ENCODE measurements at places on chromosomes 3 and 15.

DNA sequence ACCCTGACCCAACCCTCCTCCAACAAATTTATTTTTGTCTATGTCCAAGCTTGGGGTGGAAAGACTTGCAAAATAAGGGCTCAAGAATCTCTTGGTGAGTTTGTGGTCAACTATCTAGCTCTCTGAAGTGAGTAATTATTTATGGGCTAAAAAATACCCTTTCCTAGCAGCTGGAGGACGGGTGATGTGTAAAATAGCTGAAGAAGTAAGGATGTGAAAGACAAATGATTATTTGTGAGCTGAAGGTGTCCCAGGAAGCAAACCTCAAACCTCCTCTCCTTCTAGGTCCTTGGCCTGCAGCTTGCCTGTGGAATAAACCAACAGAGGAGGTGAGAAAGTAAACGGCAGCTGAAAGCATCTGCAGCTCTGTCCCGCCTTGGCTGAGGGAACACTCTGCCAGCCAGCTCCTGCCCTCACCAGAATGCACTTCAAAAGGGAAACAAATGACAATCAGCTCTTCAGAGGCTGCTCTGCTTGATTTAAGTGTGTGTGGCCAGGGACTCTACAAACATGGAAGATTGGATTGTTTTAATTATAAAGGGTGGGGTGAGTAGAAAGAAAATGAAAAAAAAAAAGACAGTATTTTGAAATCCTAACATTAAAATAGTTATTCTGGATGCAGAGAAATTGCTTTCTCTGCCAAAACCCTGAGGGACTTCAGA lies 60.3 kb downstream of the TM4SF4 start:
- no peak for DNase-seq

DNA sequence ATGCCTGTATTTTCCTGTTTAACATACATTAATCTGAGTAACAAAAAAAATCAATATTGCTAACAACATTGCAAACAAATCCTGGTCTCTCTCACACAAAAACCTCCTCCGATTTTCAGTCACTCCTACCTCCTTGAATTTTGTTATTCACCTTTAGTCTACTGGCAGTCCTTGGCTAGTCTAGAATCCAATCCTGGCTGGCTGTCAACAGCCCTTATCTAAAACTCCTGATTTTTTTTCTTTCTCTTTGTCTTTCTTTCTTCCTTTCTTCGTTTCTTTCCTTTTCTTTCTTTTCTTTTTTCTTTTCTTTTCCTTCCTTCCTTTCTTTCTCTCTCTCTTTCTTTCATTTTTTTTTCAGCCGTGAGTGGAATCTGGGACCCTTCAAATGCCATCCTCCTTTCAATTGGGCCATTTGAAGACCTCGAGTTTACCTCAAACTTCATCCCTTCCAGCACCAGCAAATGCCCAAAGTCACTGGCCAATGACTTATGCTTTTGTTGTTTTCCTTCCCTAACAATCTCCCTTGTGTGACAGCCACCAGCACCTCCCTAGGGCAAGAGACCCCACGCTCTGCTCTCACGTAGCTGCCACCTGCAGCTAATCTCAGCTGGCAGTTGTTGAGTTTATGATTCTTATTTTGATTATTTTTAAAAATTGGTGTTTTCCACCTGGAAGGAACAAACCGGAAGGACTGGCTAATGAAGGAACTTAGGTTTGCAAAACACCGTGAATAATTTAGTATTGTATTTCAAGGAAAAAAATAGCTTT lies 6.8 kb upstream of the ONECUT1 start:
- DNase-seq: no peak

DNA sequence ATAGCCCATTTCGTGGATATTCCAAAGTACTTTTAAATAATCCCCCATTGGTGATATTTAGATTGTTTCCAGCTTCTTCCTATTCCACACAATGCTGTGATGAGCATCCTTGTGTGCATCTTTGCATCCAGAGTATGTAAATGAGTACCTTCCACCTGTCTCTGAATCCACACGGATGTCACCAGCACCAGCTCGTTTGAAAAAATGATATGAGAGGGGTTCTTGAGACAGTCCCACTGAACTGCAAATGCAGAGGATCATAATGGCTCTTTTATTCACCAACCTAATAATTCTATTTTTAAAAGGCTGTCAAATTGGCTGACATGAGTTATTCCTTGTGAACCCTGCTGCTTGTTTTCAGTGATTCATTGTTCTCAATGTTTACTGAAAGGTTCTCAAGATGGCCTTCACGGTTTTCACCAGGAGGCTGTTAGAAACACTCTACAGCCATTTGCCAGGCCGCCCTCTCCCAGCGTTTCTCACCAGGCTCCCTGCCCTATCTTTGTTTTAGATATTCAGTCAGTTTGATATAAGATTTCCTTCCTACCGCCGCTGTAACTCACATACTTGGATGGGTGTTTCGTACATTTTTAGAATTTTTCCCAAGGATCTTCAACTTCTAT lies 96.7 kb upstream of the PTPRG start:
- DNase-seq: no peak

DNA sequence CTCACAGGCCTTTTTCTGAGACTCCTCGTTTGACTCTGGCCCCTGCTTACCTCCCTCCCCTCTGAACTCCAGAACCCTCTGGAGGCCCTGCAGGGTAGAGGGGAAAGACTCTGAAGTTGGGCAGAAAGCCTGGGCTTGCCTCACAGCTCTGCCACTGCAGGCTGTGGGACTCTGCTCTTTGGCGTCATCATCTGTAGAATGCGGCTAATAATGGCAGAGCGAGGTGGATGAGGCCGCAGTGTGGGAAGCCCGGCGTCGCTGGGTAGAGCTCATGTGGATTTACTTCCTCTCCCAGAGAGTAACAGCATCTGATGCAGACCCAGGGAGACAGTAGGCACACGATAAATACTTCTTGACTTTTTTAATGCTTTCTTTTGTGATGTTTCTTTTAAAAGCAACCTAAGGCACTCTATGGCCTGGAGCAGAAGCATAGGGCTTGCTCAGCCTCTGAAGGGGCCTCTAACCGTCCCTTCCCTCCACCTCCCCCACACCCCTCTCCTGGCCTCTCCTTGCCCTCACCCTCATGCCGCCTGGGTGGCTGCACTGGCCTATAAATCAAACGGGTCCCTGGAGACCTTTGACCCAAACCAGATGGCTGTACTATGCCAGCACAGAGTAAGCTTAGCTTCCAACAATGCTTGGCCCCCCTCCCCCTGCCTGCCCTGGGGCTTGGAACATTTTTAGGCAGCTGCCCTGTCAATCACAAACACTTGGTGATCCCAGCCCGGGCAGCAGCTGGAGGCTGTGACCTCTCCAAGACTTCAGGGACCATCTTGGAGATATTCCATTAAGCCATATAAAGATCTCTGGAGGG lies 32.9 kb downstream of the SPSB4 start:
- no peak for DNase-seq

GRCh38 chr3:28934126-28934813 lies 346.6 kb upstream of the RBMS3 start:
- DNase-seq: no peak

- no peak for DNase-seq
Observed at GRCh38 chr15:67130166-67130565, 64.8 kb downstream of the SMAD3 start.

DNA sequence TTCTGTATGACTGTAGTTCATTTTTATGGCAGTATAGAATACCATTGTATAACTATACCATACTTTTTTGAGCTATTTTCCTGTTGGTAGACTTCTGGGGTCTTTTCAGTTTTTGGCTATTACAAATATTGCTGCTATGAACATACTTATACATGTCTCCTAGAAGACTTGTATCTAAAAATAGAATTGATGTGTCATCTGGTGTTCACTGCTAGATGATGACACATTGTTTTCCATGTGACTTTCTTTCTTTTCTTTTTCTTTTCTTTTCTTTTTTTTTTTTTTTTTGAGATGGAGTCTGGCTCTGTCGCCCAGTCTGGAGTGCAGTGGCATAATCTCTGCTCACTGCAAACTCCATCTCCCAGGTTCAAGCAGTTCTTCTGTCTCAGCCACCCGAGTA lies 69.8 kb downstream of the SH3GL3 start:
- no peak for DNase-seq

- DNase-seq: no peak
Observed at GRCh38 chr3:13567684-13568514, 19.0 kb downstream of the FBLN2 start.

DNA sequence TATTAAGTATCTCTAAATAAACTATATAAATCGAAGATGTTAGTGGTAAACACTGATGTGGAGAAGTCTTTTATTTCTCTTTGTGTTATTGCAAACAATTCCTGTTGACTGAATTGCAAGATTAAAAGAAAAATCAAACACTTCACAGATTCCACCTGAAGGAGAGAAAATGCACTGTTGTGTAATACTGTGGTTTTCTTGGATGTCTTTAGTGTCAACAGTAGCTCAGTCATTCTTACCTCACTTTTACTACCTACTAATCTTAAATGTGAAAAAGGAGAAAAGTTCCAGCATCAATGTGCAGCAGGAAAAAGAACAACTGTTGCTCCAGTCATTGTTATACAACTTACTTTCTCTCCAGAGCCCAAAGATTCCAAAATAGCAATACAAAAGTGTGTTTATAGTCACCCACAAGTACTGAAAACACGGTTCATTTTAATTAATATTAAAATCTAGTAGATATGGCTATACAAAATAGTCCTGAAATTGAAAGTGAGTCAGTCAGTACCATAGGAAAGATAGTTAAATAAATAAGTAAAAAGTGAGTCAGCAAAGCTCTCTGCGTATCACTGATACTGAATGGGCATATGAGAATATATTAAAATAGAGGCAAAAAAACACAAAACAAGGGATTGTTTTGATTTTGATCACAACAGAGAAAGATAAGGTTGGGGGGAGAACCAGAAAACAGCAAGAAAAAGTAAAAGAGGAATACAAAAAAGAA lies 90.5 kb upstream of the CSPG5 start:
- DNase-seq: peak; percentile 17

DNA sequence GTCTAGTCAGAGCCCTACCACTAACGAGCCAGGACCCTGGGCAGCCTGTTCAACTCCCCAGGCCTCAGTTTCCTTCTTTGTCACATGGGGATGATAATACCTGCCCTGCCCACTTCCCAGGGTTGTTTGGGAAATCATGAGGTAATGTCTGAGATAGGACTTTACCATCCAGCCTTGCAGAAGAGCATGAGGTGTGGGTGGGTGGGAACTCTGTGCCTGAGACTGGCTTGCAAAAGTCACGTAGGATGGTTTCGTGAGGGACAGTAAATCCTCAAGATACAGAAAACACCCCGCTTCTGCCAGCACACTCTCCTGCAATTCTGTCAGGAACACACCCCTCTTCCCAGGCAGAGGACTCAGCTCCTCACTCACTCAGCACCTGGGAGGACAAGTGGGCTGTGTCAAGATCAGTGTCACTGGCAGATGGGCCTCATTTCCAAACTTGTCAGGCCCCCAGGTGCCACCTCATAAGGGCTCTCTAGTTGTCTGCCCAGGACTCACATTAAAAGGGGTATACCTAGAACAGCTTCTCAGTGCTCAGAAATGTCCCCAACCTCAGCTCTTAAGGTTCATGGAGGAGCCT lies 58.4 kb downstream of the DAPK2 start:
- DNase-seq: no peak

DNA sequence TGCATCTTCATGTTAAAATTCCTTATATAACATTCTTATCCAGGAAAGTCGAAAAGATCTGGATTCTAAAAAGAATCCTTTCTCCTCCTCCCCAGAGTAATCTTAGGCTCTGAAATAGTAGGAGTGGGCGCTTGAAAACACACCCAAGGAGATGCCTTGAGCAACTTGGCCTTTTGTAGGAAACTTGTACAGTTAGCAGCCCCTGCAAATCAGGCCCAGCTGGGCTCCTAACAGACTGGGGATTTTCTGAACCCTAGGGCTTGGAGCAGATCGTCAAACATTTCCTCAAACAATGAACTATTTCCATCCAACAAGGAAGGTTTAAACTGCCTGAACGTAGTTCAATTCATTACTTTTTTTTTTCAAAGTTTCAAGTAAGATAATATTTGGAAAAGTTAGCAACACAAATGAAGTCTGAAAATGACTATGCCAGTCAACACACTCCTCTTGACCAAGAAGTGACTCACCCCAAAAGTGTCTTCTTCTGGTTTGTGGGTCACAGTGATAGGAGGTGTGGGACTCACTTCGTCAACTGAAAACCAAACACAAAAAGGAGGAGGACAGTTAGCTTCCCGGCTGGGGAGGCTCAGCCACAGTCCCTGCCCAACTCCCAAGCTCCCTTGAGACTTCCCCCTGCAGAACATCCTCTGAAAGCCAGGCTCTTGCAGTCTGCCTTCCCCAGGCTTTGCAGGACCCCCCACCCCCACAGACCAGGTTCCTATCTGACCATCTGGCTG lies 129.7 kb downstream of the NTRK3 start:
- DNase-seq: no peak

DNA sequence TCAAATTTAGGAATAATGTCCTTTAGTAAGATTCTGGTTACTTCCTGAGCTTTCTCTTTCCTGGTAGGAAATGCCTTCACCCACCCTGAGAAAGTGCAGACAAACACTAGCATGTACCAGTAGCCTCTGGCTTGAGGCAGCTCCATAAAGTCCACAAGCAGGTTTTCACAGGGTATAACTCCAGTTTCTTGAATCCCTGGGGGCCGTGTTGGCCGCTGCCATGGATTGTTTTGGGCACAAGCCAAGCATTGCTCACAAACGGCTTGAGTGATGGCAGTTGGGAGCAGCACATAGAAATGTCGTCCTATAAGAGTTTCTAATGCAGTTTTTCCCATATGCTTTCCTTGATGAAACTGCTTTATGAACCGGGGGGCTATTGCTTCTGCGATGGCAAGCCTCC lies 164.1 kb downstream of the STXBP5L start:
- no peak for DNase-seq

DNA sequence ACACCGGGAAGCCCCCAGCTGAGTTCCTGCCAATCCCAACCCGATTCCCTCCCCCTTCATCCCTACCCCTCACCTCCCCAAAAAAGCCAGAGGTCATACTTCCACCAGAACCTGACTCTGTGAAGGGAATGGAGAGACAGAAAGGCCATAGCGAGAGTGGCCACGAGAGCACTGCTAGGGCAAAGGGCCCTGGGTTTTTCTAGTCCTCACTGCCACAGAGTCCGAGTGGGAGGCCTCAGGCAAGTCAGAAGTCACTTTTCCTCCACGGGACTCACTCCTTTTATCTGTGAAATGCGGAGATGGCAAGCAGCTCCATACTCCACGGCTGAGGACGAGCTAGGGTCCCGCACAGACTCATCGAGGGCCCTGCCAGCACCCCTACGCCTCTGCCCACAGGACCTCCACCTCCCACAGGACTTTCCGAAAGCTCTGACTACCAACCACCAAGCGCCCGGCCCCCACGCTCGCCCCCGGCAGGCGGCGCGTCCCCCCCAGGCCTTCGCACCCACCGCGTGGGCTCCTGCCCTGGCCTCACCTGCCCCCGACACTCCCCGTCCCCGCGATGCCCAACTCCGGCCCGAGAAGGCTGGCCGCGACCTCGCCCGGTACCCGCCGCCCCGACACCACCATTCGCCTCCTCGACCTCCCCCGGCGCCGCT lies 792 bp downstream of the ATP13A3 start:
- DNase-seq: peak; percentile 69

DNA sequence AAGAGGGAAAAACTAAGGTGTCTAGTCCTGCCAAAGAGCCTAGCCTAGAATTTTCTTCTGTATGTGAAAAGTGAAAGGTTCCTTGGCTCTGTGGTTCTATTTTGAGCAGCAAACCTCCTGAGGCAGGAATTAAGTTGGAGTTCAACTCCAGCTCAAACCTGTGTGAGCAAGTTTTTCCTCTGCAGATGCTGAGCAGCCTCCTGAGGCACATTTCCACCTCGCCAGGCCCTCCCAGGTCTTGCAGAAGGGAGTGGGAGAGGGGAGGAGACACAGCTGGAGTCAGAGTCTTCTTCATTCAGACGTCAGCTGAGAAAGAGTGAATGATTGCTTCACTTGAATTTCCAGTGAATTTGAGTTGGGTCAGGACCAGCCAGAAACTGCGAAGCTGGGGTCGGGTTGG lies 69.5 kb upstream of the ETV5 start:
- no peak for DNase-seq

GRCh38 chr3:175426805-175427204 lies 567.7 kb downstream of the NAALADL2 start:
- no peak for DNase-seq

Measured in dermis blood vessel endothelial cell (primary cell).